ENCODE measurements at places on chromosomes 1 and 21.

DNA sequence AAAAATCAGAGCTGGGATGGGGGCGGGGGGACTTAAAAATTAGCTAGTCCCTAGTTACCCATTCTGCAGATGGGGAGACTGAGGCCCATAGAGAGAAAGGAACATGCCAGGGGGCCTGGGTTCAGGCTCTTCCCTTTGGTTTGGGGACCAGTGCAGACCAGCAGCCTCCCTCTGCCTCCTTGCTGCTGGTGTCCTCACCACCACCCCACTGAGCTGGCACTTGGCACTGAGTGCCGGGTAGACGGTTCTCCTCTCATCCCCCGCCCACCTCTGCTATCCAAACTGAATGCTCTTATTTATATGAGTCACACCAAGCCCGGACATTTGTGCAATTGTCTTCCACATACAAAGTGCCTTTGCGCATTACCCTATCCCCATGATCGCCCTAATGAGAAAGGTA lies 39.2 kb downstream of the CAMK2N1 start:
- no peak for DNase-seq

GRCh38 chr1:27217401-27217800 lies 17.0 kb upstream of the WDTC1 start:
- no peak for DNase-seq

GRCh38 chr1:31400393-31400792 lies 12.6 kb upstream of the SERINC2 start:
- DNase-seq, result no peak

DNA sequence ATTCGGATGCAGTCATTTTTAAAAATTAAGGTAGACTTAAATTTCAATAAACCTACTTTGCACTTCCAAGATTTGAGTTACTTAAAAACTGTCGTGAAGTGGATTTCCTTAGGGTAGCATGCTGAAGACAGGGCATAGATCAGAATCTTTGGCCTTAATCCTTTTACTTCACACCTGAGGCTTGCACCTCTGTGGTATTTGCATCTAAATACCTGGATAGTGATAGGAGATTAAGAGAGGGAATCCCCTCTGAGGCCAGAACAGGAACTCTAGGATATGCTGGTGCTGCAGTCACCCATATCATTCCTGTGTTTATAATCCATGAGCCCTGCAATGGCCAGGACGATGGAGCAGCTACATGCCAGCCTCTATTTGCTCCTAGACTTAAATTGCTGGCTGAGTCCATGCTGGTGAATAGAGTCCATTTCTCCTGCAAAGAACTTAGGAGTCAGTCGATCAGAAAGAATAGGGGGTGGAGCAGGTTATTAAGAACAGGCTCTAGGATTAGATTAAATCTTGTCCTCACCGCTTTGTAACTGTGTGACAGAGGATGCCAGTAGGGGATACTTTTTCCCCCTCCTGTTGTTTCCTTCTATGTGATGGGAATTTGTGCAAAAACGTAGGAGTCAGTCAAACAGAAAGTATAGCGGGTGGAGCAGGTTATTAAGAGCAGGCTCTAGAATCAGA lies 333.6 kb downstream of the DUSP10 start:
- no peak for DNase-seq

- DNase-seq, result no peak
These were observed 380.7 kb upstream of the NR5A2 start for GRCh38 chr1:199646761-199647160.

Measured in natural killer cell treated with Interleukin-12 subunit alpha and Interleukin-12 subunit beta and Interleukin-15 and Interleukin-18, amount 100 ng/mL, for 72 hours (primary cell).